H54 (cell line): ENCODE measurements at places on chromosomes 2 and 18.

DNA sequence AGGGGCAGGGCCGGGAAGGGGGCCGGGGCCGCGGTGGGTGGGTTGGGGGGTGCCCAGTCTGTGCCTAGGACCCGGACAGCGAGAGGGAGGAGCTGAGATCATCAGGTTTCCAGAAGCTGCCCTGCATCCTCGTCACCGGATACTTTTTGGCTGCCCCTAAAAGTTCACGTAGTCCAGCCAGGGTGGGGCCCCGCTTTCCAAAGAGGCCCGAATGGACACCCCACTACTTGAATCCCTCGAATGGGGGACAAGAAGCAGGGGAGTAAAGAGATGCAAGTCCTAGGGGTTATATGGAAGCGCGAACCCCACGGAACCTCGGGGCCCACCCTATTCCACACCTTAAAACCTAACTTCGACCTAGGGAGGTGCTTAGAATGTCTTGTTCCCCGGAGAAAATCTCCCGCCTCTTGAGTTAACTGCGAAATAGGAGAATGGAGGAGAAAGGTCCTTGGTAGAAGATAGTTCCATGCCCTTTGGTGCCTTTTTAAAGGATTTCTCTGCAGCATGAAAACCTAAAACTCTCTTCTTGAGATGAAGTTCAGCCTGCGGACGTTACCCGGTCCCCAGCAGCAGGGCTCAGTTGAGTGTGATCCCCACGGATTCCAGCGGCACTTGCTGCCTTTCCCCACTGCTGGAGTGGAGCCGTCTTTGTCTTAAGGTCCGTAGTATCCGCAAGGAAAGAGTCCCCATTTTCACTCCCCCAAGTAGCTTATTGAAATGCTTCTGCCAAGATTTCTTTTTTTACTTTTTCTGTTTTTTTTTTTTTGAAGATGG lies 2.1 kb upstream of the RNF152 start:
- DNase-seq = no peak

DNA sequence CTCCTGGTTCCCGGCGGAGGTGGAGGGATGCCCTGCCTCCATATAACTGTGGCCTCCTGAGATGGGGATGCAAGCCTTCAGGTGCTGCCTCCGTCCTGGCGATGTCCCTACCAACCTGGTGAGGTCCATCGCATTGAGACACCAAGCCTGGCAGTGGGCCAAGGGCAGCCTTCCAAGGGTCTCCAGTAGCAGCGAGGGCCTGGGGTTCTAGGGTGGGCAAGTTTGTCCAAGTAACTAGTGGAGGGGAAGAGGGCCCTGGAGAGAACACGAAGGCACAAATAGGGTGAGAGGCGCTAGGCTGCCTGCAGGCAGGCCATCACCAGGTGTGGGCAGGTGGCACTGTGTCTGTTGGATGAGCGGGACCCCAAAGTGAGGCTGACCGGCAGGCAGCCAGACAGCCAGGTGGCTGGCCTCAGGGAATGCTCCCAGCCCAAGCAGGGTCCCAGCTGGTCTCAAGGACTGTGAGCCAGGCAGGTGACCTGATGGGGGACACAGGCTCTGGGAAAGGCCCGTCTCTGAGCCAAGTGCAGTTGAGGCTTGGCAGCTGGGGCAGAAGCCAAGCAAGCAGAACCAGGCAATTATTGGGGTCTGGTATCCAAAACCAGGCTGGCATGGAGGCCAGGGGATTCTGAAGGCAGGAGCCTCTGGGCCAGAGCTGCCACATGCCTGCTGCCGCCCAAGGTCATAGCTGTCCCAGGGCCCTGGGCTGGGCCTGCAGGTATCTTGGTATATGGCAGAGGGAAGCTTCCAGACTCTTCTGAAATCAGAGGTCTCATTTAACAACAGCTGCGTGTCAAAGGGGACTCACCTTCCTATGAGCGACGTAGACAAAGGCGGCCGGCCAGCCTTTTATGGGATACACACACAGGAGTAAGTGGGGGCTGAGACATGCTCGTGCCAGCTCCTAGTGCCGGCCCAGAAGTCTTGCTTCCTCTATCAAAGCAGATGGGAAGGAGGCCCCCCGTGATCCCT lies 23.4 kb downstream of the RAMP1 start:
- no peak for DNase-seq

GRCh38 chr2:230847883-230848388 lies 16.8 kb upstream of the ITM2C start:
- peak; percentile 87 for DNase-seq

DNA sequence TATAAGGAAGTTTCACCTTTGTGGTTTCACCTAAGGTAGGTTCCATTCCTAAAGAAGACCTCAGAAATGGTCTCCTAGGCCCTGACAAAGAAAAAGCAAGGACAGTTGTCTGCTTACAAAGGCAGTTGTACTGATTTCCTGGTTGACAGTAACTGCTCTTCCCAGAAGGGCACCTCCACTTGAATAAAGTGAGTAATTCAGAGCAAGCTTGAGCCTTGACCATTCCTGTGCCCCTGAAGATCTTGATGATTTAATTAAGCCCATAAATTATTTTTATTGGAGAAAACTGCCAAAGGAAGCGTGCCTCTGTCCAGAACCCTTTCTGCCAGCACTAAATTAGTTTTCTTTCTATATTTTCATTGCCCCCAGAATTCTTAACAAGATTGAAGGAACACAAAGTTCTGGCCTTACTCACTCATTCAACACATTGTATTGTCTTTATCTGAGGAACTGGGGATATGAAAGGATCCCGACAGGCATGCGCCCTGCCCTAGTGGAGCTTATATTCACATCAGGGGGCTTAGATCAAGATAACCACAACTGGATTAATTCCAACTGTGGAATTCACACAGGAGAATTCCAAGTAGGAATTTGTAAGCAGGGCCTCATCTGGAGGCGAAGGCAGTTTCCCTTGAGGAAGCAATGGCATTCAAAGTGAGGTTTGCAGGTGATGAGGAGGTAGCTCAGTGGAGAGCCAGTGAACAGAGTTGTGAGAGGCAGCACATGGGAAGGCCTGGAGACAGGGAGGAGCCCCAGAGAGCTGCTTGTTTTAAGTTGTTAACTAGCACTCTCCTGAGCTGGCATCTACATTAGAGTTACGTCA lies 21.2 kb downstream of the PTRHD1 start:
- DNase-seq = no peak

DNA sequence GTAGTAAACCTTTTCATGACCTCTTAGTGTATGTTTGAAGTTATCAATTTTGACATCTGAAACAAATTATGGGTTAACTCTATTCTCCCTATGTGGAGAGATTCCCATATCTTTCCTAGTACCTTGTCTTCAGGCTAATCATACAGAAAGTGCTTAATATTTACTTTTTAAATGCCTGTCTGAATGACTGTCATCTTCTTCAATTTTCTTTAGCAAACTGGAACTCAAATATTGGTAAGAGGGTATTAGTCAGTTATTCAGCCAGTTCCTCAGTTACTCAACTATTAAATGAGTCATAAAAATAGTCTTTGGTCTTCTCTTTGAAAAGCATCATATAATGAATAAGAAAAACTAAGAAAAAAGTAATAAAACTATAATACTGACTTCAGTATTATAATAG lies 1038.0 kb upstream of the PIK3C3 start:
- no peak for DNase-seq

GRCh38 chr2:55033076-55033742 lies 17.0 kb downstream of the RTN4 start:
- DNase-seq = no peak

- DNase-seq = no peak
Measured at GRCh38 chr2:68452158-68452900, 14.8 kb downstream of the FBXO48 start.
